ENCODE measurements at places on chromosomes 16 and 17.

- no peak for DNase-seq
These were observed 130.3 kb downstream of the CCDC144A start for GRCh38 chr17:16820161-16820877.

DNA sequence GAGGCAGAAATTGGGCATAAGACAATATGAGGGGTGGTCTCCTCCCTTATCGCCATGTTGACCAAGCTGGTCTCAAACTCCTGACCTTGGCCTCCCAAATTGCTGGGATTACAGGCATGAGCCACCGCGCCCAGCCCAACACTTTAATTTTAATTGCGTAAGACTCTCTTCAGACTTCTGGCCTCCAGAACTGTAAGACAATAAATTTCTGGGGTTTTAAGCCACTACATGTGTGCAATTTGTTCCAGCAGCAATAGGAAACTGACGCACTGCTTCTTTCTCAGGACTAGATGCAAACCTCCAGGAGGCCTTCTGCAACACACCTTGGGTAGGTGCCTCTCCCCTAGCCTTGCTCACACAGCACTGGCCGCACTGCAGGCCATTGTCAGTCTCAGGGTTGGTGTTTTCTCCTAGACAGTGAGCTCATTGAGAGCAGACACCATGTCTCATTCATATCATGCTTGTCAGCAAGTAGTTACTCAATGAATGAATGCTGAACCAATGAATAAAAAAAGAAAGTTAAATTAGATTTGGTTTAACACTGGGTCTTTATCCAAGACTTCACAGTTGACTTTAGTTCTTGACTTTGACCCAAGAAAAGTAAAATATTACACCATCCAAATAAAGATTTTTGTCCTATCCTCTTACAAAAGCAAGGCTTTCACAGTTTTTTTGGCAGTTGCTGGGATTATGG lies 5.5 kb upstream of the ACSF2 start:
- no peak for DNase-seq

GRCh38 chr17:55303701-55304145 lies 39.0 kb downstream of the HLF start:
- DNase-seq, result no peak

DNA sequence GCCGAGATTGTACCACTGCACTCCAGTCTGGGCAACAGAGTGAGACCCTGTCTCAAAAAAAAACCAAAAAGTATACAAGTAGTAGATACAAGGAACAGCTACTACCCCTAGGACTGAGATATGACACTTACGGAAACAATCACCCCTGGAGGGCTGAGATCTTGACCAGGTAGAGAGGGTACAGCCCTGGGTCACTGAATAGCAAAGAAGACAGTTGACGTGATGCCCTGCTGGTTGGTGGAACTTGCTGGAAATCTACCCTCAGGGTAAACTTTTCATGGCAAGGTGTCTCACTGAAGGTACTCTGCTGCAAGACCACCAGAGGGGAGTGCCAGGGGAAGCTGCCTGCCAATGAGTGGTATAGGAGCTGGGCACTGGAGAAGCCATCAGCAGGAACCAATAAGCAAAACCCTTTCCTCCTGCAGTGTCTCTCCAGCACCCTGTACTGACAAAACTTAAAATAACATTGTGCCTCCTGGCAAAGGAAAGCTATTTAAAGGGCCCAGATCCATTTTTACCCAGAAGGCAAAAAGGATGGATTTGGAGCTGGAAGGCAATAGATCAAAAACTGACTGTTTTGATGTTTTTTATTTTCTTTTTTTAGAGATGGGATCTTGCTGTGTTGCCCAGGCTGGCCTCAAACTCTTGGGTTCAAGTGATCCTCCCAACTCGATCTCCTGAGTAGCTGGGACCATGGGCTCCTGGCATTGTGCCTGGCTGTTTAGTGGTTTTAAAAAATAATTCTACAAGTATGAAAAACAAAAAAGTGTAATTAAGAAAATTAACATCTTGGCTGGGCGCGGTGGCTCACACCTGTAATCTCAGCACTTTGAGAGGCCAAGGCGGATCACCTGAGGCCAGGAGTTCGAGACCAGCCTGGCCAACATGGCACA lies 11.3 kb upstream of the PDXDC1 start:
- no peak for DNase-seq

GRCh38 chr16:10941127-10941933 lies 938 bp downstream of the DEXI start:
- DNase-seq, result no peak

DNA sequence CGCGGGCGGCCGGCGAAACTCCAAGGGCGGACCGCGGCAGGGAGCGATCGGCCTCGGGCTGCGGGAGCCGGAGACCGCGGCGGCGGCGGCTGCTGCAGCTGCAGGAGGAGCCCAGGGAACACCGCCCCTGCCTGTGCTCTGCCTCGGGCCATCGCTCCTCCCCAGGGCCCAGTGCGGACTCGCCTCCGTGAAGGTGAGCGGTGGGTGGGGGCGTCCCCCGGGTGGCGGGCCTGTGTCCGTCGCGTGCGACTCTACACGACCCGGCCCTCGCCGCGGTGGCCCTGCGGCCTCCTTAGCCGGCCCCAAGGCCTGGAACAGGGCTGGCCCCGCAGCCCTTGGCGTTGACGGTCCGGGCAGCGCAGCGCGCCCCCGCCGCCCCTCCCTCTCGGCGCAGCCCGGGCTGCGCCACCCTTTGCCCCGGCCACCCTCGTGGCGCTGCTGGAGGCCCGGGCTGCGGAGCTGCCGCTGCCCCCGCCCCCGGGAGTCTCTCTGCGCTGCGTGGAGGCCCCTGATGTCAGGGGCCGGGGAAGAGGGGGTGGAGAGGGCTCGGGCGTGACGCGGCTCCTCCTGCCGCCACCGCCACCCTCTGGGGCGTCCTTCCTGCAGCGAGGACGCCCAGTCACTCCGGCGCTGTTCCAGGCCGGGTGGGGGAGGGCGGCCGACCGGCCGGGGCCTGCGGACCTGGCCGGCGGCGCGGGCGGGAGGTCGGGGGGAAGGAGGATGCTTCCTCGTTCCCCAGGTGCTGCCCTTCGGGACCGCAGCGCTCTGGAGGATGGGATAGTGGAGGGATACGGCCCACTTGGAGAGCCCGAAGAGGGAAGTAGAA lies 485 bp downstream of the DYNLL2 start:
- peak; percentile 55 for DNase-seq

DNA sequence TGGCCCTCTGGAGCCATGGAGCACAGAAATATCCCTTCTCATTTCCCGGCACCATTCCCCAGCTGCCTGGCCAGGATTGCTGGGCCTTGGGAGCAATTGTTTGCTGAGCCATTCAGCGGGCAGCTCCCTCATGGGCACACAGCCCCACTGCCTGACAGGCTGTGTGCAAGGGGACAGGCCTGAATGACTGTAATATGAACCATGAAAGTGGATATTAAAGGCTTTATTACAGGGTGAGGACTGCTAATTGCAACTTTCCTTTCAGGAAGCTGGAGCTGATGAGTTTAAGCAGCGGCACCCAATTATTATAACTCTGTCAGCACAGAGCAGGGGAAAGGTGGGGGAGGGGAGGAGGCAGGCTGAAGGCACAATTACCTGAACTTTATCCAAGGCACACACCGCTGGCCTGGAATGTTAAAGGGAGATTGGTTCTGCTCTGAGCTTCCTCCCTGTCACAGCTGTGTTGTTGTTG lies 159.8 kb upstream of the SDK2 start:
- no peak for DNase-seq

DNA sequence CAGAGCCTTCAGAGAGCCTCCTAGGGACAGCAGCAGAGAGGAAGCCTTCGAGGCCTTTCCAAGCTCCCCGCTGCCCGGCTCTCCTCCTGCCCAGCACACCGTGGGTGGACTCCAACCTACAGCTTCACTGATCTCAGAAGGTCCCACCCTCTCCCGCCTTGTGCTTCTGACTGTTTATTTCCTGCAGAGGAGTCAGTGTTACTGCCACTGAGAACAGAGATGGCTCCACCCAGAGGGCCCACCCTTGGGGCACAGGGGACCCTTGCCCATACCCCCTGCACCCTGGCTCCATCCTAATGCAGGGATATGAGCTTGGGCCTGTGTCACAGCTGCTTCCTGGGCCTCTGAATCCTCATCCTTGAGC lies 52.8 kb upstream of the TOB1 start:
- DNase-seq, result peak; percentile 52

GRCh38 chr17:31824766-31825360 lies 34.2 kb downstream of the COPRS start:
- no peak for DNase-seq

DNA sequence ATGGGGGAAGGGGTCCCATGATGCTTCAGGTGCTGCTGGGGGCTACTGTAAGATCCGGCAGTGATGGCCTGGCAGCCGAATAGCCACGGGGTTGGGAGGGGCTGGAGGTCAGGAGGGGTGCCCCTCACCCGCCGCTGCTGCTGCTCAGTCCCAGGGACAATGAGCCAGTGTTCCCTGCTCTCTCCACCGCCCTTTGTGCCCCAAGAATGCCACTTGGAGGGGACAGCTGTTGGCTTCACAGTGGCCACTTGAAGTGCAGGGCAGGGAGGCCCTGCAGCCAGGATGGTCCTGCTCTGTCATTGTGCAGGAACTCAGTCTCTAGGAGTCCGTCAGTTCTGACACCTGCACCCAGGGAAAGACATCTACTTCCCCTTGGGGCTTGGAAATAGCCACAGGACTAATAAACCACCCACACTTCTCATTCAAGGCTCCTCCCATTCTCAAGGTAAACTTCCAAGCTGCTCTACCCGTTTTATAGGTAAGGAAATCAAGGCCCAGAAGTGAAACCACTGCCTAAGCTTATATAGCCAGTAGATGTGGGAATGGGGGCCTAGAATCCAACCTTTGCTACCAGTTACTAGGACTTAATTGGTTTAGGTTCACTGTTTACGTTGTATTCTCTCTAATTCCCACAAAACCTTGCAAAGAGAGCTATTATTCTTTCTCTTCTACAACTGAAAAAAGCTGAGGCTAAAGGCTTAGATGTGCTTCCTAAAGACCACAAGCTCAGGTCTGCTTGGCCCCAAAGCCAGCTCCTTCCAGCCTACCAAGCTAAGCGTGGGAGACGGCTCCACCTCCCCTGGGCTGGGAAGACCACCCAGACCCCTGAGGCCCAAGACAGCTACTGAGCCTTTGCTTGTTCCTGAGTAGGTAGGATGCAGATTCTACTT lies 6.2 kb upstream of the CPSF4L start:
- no peak for DNase-seq

DNA sequence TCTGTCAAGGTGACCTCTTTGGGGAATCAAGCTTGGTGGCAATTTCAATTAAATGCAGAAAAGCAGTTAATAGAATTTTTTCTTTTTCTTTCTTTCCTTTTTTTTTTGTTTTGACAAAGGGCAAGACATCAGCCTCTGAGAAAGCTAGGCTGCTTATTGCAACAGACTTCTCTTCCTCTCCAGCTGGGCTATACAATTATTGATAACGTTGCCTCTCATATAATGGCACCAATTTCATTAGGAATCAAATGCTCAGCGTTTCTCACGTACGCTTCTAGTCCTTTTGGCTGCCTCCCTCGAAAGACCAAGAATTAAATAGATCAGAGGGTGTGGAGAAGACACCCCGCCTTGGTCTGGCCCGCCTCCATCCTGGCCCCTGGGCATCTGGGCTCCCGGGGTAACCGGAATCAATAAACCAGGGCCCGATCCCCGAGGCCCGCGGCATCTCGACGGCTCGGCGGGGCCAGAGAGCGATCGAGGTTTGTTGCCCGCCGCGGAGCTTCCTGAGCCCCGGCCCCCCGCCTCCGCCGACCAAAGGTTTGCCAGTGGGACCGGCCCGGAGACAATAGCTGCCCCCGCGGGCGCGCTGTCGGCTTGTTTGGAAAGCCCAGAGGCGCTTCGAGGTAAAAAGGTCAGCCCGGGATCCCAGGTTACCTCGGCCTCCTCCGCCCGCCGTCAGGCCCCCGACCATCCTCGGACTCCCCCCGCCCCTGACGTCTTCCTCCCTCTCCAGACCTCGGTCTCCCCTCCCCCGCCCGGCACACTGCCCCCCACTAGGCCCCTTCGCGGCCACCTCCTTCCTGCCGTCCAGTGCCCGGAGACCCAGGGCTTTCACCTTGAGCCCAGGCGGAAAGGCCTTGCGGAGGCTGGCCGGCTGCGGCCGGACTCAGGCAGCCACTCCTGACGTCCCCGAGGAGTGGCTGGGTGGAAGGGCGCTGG lies 3.9 kb downstream of the HOXB1 start:
- no peak for DNase-seq
